Activated B cell treated with CpG ODN at 0.5 μM for 24 hours (primary cell): ENCODE measurements at places on chromosomes 13 and 19. TPM values are rescaled to one million over a fixed set of nuclear protein-coding genes. Genes with fewer than 3 reads are reported as not detected.

Gene AXL
- not detected in 2 replicates for total RNA-seq

Gene CGB8
- total RNA-seq = not detected in 2 replicates

Gene ZNF835
- total RNA-seq = 5.5 and 5.7 TPM in 2 replicates

Gene TMEM59L
- 0.64 TPM in 1 of 2 replicates, not detected in the other for total RNA-seq

Gene MRPL54
- 81.2 and 90.0 TPM in 2 replicates for total RNA-seq

Gene WTIP
- total RNA-seq = 0.07 and 0.38 TPM in 2 replicates

Gene MEF2B
- total RNA-seq = 11.7 and 15.5 TPM in 2 replicates

Gene IER2
- total RNA-seq = 116 and 119 TPM in 2 replicates

Gene ADGRE1
- total RNA-seq = 0.15 and 0.18 TPM in 2 replicates

Gene TNFSF11
- total RNA-seq = 0.34 and 0.60 TPM in 2 replicates

Gene ZNF584
- 8.6 and 9.6 TPM in 2 replicates for total RNA-seq

Gene CATSPERD
- total RNA-seq = not detected in 2 replicates

Gene TM9SF2
- 68.1 and 76.0 TPM in 2 replicates for total RNA-seq

Gene ZNF8
- 4.7 and 5.3 TPM in 2 replicates for total RNA-seq

GRCh38 chr13:111166882-111167675 is 52.0 kb downstream of the ARHGEF7 start:
- no peak for DNase-seq

DNA sequence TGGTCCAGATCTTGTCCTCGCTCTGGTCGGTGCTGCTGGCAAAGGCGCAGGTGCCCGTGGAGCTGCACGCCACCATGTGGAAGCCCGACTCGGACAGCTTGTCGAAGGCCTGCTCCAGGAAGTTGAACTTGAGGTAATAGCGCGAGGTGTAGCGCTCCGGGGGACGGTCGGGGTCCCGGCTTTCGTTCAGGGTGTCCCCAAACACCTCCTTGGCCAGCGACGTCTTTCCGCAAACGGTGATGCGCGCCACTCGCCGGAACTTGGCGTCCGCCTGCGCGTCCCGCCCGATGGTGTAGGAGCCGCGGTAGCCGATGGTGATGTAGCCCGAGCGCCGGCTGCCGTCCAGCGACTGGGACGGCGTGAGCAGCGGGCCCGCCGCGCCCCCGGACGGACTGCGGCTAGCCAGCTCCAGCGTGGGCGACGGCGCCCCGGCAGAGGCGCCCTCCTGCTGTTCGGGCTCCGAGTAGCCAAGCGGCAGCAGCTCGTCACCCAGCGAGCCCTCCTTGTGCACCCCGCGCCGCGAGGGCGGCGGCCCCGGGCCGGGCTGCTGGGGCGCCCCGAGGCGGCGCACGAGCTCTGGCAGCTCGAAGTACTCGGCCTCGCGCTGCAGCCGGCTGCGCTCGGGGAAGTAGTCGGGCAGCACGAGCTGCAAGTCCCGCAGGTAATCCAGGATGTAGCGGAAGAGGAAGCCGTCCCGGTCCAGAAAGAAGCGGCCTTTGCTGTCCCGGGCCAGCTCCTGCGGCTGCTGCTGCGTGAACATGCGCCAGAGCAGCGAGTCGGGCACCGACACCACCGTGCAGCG is 801 bp downstream of the KCTD12 start:
- peak; percentile 57 for DNase-seq

GRCh38 chr13:43545317-43545874 is 241.4 kb downstream of the ENOX1 start:
- DNase-seq = no peak

DNA sequence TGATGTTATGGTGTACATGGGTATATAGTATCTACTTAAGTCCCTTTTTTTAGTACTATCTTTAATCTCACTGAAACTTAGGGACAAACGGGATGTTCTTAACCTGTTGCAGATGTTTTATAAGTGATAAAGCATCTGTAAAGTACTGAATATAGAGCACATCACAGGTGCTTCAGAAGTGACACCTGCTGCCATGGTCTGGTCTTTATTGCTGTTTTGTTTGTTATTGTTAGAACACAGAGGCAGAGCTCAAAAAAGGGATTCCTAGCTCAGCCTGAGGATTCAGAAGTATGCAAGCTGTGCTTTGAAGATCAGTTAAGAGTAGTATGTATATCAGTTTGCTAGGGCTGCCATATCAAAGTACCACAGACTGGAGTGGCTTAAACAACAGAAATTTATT is 219.5 kb downstream of the DCT start:
- DNase-seq = no peak

- DNase-seq = no peak
Observed at GRCh38 chr13:50787316-50788195, 55.9 kb downstream of the DLEU7 start.

DNA sequence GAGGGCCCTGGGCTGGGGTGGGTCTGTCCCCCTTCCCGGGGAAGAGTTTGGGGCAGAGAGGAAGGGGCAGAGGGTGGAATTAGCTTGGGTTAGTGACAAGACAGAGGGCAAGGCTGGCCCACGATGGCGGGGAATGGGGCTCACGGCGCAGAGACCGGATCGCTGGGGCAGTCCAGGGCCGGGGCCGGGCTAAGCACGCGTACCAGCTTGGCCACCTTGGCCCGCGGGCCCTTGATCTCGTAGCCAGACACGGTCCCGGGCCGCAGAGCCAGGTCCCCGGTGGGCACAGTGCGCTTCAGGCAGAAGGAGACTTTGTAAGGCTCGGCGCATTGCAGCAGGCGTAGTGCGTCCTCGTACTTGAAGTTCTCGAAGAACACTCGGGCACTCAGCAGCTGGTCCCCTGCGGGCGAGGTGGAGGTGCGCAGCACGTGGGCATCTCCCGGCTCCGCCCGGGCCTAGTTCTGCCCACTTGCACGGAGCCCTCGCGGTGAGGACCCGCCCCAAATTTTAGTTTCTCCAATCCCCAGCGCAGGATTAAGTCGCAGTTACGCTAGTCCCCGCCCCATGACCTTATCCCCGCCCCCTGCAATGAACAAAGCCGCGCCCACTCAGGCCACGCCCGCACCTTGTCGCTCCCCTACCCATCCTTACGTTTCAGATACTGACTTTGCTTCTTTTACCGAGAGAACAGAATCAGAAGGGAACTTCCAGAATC is 8.6 kb upstream of the HIPK4 start:
- no peak for DNase-seq

GRCh38 chr19:51547397-51548212 is 16.1 kb upstream of the SIGLEC6 start:
- DNase-seq = no peak

- no peak for DNase-seq
Observed at GRCh38 chr13:41606646-41607045, 149.3 kb downstream of the RGCC start.

DNA sequence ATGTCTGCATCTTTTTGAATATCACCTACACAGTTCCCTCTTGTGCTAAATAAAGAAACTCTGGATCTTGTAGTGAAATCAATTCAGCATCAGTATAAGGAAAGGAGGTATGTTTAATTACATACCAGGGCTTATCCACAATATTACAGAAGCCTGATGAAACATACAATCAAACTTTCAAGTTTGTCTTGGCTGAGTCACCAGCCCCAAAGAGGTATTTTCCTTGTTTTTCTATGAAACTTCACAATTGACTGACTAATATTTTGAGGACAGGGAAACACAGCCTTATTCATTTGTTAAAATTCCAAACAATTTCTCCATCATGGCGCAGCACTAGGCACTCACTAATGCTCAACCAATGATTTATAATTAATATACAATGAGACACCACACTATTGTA is 952.4 kb downstream of the PCDH17 start:
- no peak for DNase-seq

DNA sequence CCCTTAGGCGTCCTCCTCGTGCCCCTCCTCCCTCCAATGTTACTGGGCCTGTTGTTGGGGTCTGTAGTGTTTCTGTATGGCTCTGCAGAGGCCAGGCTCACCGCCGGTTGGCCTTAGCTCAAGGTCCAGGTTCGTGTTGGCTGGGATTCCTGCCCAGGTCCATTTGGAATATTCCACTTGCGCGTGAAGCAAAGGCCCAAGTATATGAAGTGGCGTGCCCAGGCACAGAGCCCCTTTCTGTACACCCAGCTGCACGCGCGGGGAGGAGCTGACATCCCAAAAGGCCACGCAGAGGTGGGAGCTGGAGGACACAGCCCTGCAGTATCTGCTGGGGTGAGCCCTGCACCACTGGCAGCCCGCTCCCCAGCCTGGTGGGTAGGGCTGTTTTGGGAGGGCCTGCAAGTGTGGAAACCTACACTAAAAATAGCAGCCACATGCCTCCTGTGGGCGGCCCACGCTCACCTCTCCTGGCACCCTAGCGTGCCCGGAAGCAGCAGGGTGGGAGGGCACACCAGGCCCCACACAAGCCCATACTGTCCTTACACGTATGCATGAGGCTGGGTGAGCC is 30.2 kb downstream of the CRTC1 start:
- no peak for DNase-seq

DNA sequence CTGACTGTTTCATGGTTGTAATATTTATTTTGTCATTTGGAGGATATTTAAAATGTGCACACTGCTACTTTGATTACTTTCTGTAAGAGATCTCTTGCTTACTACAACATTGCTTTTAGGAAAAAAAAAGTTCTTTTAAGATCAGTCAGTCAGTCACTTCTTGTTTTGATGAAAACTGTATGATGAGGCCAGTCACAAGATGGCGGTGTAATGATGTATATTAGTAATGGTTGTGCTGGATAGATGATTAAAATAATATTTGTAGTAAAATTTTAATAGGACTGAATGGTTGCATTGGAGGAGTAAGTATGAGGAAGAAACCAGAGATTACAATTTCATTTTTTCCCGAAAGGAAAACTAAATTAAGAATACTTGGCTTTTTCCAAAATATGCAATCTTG is 2411.1 kb downstream of the PCDH9 start:
- no peak for DNase-seq

DNA sequence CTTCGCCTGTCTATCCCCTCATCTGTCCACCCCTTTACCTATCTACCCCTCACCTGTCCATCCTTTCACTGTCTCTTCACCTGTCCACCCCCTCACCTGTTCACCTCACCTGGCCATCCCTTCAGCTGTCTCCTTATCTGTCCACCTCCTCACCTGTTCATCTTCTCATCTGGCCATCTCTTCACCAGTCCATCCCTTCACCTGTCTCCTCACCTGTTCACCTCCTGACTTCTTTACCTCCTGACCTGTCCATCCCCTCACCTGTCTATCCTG is 13.2 kb upstream of the KANK2 start:
- no peak for DNase-seq

- no peak for DNase-seq
Observed at GRCh38 chr13:43938449-43938848, 58.7 kb downstream of the LACC1 start.

DNA sequence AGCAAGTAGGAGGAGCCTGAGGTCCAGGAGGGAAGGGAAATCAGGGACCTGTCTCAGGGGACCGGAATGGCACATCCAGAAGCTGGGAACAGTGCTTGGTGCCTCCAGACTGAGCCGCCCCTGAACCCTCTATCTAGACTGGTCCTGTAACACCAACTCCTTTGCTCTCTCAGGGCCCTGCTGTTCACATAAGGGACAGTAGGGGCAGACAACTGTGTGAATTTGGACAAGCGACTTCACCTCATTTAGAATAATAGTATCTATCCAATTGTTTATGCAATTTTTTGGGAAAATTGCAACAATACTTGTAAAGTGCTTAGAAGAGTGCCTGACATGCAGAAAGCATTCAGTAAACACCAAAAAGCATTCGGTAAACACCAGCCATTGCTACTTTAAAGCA is 14.0 kb downstream of the SYMPK start:
- no peak for DNase-seq

DNA sequence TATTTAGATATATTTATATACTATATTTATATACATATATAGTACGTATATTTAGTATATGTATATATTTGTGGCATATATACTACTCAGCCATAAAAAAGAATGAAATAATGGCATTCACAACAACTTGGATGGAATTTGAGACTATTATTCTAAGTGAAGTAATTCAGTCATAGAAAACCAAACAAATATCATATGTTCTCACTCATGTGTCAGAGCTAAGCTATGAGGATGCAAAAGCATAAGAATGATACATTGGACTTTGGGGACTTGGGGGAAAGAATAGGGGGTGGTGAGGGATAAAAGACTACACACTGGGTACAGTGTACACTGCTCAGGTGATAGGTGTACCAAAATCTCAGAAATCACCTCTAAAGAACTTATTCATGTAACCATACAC is 1015.7 kb downstream of the EFNB2 start:
- no peak for DNase-seq

DNA sequence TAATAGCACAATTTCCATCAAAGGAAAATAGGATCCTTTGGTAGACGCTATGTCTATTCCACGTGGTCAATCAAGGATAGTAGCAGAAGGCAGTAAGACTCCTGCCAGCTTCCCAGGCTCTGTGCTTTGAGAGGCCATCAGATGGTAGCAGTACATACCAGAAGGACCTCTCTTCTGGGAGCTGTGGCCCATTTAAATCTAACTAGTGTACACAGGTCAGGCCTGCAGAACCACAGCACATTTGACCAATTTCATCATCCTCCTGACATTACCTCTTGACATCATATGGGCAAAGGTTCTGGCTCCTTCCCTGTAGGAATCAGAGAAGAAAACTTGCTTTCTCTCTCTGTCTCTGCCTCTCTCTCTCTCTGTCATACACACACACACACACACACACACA is 229.6 kb upstream of the HTR2A start:
- DNase-seq = no peak

GRCh38 chr19:39197808-39198207 is 1.0 kb downstream of the NCCRP1 start:
- DNase-seq = no peak

DNA sequence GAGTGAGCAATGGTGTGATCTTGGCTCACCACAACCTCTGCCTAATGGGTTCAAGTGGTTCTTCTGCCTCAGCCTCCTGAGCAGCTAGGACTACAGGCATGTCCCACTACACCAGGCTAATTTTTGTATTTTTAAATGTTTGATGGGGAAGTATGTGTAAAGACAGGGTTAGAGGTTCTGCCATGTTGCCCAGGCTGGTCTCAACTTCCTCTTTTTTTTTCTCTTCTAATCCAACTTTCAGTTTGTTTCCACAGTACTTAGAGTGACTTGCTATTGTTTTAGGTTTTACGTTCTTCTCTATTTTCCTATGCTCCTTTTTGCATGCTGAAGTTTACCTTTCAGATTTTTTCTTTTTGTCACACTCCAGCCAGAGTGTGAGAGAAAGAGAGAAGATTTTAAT is 1433.0 kb downstream of the UQCRFS1 start:
- DNase-seq = no peak

DNA sequence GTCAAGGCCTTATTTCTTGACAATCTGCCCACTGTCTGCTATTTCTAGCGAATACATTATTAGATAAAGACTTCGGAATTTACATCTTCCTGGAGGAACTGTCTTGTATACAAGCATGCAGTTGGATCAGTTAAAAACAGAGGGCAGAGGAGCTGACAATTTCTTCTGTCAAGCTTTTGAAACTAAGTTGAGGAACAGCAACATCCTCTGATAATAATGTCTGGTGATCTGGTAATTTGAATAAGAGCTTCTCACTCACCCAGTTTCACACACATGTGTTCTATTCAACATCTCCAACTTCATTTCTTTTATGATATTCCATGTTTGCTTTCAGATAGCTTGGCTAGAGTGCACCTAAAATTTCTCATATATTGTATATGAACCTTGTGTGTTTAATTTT is 50.2 kb downstream of the MTMR6 start:
- no peak for DNase-seq

GRCh38 chr19:16148443-16149229 is 5.2 kb downstream of the HSH2D start:
- DNase-seq = no peak

GRCh38 chr19:9865732-9866501 is 30.8 kb downstream of the PIN1 start:
- DNase-seq = no peak

- peak; percentile 48 for DNase-seq
Observed at GRCh38 chr13:32587011-32587810, 959 bp downstream of the PDS5B start.

- DNase-seq = no peak
Observed at GRCh38 chr13:50671497-50671850, 172.0 kb downstream of the DLEU7 start.

- DNase-seq = no peak
Observed at GRCh38 chr13:98984118-98984517, 6.3 kb upstream of the DOCK9 start.
